Epithelial cell of umbilical artery (primary cell): ENCODE measurements at places on chromosomes 5 and 9. TPM values are rescaled to one million over a fixed set of nuclear protein-coding genes. Genes with fewer than 3 reads are reported as not detected.

The ACTL7B gene
- not detected in 2 replicates for total RNA-seq

The LOX gene
- total RNA-seq: 35.4 and 48.8 TPM in 2 replicates

The IFNA14 gene
- not detected in 2 replicates for total RNA-seq

The CARTPT gene
- total RNA-seq: not detected in 2 replicates

The FOXD4L6 gene
- total RNA-seq: 0.15 TPM in 1 of 2 replicates, not detected in the other

The ZCCHC7 gene
- 17.2 and 18.4 TPM in 2 replicates for total RNA-seq

The PCDHB16 gene
- total RNA-seq: under 0.01 TPM in 2 replicates

The TMEM174 gene
- not detected in 2 replicates for total RNA-seq

The ADAMTSL2 gene
- total RNA-seq: under 0.01 TPM in 1 of 2 replicates, not detected in the other

The PARP8 gene
- 0.32 and 0.46 TPM in 2 replicates for total RNA-seq

The TAF11L14 gene
- not detected in 2 replicates for total RNA-seq

The PCA3 gene
- total RNA-seq: under 0.01 and 0.30 TPM in 2 replicates

The GDA gene
- total RNA-seq: not detected in 2 replicates

The ANGPTL2 gene
- 8.4 and 14.7 TPM in 2 replicates for total RNA-seq

The CCNO gene
- total RNA-seq: 0.32 TPM in 1 of 2 replicates, not detected in the other

The CAMSAP1 gene
- total RNA-seq: 14.9 and 23.1 TPM in 2 replicates

The CCDC192 gene
- total RNA-seq: not detected in 2 replicates

The SH3TC2 gene
- 5.8 and 7.8 TPM in 2 replicates for total RNA-seq

The CDO1 gene
- total RNA-seq: 1.1 and 1.9 TPM in 2 replicates

The RMND5B gene
- 27.3 and 50.9 TPM in 2 replicates for total RNA-seq

The LCN1 gene
- not detected in 2 replicates for total RNA-seq

The CATSPER3 gene
- total RNA-seq: not detected in 2 replicates
